ENCODE measurements at places on chromosomes 16 and 17.

- no peak for DNase-seq
These were observed 11.8 kb downstream of the MAP2K3 start for GRCh38 chr17:21296097-21297025.

DNA sequence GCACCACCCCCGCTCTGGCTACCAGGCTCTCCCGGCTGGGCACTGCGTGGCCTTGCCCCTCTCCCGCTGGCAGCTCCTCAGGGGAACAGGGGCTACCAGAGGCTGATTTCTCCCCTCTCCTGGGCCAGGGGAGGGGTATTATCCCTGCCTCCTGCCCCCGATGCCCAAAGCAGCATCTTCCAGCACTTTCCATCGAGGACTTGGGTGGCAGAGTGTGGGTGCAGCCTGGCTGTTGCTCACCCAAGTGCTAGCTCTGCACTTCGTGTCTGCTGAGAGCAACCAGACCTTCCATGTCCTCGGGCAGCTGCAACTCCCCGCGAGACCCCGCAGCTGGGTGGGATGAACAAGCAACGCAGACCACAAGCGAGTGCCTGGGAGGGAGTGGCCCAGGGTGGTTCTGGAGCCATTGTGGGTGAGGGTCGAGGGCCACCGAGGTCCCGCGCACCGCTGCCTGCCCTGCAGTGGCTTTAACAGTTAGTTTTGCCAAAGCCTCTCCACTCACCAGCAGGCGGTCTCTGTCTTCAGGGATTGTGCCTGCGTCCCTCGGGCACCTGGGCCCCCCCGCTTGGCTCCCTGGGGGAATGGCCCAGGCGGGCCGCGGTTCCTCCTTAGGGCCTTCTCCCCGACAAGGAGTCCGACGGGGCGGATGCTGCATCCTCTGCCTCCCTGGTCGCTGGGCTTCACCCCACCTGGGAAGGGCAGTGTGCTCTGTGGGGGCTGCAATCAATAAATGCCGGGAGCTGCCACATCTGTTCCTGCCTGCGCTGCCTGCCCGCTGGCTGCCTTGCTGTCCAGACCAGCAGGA, 8.4 kb downstream of the SLC25A10 start:
- no peak for DNase-seq

- DNase-seq: no peak
These were observed 3.0 kb upstream of the PRSS22 start for GRCh38 chr16:2860826-2861567.

GRCh38 chr16:67528870-67529581, 397 bp downstream of the RIPOR1 start:
- no peak for DNase-seq

DNA sequence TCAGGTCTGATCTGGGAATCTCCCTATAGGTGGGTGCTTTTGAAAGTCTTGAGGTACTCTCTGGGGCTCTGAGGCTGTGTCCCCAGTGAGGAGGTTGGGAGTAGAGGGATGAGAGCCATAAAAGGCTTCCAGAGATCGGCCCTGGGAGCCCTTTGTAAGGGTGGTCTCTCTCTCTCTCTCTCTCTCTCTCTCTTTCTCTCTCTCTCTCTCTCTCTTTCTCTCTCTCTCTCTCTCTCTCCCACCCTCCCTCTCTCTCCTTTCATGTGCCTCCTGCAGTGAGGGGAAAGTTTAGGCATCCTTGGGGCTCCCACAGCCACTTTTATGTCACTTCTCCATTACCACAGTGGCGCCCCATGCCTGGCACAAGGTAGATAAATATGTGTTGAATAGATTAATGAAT, 271.3 kb upstream of the N4BP1 start:
- no peak for DNase-seq

- DNase-seq: no peak
These were observed 6.0 kb downstream of the TTC19 start for GRCh38 chr17:16005636-16006035.

DNA sequence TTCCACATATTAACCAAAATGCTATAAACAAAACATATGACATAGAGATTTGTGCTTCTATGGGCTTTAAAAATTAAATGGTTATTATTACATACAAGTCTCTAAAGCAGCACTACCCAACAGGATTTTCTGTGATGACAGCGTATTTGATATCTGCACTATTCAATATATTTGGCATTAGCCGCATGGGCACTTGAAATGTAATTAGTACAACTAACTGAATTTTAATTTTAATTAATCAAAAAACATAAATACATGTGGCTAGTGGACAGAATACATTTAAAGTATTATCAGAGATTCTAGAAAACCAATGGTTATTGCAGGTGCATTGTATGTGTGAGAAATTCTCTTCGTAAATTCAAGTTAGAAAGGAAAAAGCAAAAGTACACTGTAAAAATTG, 45.9 kb downstream of the BRIP1 start:
- DNase-seq: no peak

DNA sequence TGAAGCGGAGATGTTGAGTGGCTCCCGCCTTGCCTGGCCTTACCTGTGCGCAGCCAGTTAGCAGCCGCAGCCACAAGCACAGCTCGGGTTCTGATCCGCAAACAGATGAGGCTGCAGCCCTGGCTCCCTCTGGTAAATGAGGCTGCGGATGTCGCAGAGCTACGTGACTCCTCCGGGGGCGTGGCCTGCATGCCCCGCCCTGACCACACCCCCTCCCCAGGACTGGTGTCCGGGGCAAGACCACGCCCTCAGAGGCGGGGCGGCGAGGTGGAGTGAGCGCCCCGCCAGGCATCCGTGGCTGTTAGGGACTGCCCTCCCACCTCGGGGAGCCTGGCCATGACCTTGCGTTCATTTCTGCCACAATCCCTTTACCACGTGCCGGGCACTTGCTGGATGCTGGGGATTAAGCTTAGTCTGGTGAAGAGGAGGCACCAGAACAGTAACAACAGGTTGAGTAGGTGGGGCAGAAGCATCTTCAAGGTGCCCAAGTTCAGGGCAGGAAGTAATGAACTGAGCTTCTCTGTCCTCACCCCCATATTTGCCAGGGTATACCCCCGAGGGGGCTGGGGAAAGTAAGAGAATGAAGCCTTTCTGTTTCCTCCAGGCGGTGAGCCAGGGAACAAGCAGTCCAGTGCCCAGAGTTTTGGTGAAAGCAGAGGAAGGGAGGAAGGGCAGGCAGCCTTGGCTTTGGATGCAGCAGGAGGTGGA, at the start of gene ALDOC:
Gene ALDOC, minus strand, starts transcription at position 138 of the 708 bp plus-strand sequence. CDS start 1,363 bp downstream, outside the sequence.
- peak; percentile 98 for DNase-seq

GRCh38 chr16:57007530-57007929, 18.2 kb downstream of the NLRC5 start:
- no peak for DNase-seq

Data from activated T-helper 9 cell treated with anti-CD3 and anti-CD28 coated beads, Interleukin-2, amount 50 U/mL, for 16 hours (primary cell).